ENCODE measurements at places on chromosomes 16 and 17.
A peak's percentile ranks its signal among the peaks of the same experiment; 100 is the strongest.

- DNase-seq: peak; percentile 36
Measured at GRCh38 chr17:37844158-37844976, 79.8 kb upstream of the TBC1D3K start.

- peak; percentile 99 for DNase-seq
Measured at GRCh38 chr17:409848-410542, 57.4 kb upstream of the RPH3AL start.

- no peak for DNase-seq
Measured at GRCh38 chr17:41140360-41141131, at the start of gene KRTAP4-6. TSS of gene KRTAP4-6 (minus strand) at chr17:41140544. CDS start at chr17:41140487, 57 bp downstream.

DNA sequence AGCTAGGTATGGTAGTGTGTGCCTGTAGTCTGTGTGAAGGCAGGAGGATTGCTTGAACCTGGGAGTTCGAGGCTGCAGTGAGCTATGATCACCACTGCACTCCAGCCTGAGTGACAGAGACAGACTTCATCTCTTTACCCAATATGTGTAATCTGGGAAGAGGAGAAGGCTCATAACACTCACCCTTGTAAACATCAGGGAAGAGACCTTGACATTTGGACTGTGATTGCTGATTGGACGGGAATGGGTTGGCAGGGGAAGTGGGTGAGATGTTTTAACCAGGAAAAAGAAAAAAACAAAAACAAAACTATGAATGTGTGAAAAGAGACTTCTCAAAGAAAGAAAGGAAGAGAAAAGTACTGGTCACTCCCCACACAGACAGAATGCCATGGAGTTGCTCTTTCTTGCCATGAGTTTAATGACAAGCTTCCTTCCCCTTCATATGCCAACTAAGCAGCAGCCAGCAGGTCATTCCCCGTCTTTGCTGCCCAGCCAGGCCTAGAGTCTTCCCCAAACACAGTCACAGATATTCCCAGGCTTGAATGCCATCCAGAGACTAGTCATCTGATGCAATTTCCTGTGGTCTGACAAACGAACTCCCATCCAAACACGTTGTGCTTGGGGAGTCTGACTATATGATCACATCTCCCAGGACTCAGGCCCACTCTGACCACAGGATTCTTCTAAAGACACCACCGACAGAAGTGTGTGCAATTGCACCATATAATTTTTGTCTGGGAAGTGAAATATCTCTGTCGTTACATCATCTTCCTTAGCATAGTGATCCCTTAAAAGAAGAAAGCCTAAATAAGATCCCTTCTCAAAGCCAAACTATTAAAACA, 3.6 kb upstream of the XAF1 start:
- no peak for DNase-seq

- DNase-seq: no peak
Measured at GRCh38 chr16:5870886-5871691, 773.5 kb upstream of the EEF2KMT start.

- DNase-seq: peak; percentile 54
Measured at GRCh38 chr17:42050393-42051012, at the start of gene C17orf113. TSS of gene C17orf113 (minus strand) at chr17:42050601. CDS start at chr17:42043376, 7,225 bp downstream.

GRCh38 chr17:8190506-8190905, 526 bp upstream of the BORCS6 start:
- DNase-seq: no peak

DNA sequence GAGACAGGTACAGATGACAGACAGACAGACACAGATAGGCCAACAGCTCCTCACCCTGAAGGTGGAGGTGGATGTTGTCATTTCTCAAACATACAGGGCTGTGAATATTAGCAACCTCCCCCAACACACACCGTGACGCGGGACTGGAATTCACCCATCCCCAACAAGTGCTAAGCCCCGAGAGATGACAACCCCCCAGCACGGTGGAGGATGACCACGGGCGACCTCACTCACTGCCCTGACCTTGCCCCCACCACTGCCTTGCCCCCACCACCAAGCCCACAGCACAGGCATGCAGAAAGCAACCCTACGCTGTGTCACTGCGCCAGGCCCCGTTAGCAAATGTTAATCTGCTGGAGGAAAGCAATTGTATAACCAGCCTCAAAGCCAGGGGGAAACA, 4.9 kb upstream of the KRT17 start:
- DNase-seq: no peak

DNA sequence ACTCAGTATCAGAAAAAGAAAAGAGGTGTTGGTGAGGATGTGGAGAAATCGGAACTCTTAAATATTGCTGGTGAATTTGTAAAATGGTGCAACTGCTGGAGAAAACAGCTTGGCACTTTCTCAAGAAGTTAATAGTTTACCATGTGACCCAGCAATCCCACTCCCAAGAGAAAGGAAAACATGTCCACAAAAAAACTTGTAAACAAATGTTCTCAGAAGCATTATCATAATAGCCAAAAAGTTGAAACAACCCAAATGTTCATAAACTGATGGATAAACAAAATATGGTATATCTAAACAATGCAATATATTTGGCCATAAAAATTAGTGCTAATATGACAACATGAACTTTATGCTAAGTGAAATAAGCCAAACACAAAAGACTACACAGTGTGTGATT, 2.6 kb upstream of the MAPK7 start:
- no peak for DNase-seq

- DNase-seq: no peak
Measured at GRCh38 chr16:51237861-51238378, 86.8 kb upstream of the SALL1 start.

All from CD4-positive, alpha-beta T cell treated with Interleukin-10 for 1 hour (primary cell).